ENCODE measurements at places on chromosomes 4 and X.

GRCh38 chrX:110168585-110168984 is 149.3 kb downstream of the AMMECR1 start:
- DNase-seq = no peak

DNA sequence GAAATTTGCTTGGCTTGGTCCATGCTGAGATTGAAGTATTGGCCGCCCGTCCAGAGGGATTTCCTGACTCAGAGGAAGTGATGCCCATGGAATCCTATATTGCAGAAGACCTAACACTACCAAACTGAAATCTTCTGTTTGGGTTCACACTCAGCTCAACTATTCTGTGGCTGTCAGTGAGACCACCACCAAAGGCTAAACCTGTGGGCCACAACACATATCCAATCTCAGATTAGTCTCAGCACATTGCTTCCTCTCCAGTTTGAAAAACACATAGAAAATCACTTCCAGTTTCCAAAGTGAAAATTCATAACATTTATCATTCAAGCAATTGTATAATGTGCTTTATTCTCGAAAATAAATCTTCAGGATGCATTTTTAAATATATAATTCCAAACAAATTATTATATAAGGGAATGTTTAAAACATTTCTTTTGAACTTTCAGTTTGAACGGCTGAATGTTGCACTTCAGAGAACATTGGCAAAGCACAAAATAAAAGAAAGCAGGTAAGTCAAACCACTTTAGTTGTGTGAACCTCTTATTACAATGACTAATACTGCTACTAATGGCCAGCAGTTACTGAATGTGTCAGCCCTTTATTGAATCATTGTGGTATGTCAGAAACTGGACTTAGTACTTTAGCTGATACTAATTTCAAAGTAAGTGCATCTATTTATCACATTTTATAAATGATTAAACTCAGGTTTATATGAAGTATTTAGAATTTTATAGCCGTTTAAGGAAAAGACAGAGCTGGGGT is 37.0 kb downstream of the GUCY1A1 start:
- DNase-seq = no peak

DNA sequence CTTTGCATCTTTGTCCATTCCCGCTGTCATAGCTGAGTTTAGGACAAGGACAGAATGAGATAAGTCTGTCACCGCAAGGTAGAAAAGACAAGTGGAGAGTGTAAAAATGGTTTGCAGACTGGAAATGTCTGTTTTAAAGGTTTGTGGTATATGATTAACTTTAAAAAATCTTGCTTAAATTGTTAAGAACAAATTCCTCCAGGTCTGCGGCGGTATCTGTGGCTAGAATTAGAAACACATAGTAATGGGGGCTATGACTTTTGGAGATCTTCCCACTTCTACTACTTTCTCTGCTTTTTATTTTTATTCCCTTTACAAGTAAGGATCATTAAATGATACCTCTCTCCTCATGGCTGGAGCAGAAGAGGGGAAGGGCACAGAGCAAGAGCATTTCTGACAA is 92.2 kb downstream of the MID1IP1 start:
- DNase-seq = no peak

DNA sequence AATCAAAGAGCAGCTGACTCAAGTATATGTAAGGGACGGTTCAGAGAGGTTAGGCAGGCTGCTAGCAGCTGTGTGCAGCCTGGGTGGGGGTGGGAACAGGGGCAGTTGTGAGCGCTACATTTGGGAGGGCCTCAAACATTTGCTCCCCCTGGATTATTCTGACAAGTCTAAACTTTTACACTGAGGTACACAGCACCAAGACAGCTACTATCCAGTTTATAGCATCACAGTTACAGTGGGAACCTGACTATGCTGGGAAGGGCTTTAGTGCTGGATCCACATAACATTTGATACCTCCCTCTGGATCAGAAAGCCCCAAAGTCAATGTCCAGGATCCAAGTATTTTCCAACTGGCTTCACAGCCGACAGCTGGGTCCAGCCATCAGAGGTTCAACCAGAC is 55.8 kb upstream of the GIMD1 start:
- DNase-seq = no peak

DNA sequence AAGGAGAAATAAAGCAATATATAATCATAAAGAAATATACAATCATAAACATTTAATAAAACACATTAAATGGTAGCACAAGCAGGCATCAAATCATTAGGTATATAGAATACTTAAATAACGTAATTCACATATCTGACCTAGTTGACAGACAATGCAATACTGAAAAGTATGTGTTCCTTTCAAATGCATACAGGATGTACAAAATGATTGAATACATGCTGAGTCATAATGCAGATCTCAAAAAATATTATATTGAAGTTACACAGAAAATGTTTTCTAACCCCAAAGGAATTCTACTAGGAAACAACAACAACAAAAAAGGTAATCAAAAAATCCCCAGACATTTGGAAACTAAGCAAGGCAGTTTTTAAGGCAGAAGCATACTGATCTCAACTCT is 1072.0 kb upstream of the INTU start:
- DNase-seq = no peak

DNA sequence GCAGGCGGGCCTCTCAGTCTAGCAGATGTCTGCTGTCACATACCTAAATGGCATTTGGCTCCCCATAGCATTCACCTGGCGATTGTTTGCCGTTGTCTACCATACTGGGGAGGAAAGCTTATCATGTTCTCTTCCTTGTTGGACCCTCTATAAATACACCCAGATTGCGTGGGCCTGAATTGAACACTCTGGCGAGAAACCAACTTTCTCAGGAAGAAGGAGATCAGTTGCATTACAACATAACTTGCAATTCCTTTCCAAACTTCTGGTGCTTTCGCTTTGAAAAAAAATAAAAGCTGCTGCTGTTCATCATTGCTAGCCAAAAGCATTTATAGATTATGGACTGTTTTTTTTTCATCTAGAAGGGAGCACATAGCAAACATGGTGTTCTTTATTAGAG is 230.0 kb upstream of the GPC4 start:
- no peak for DNase-seq

GRCh38 chr4:76381986-76382385 is 39.0 kb downstream of the CCDC158 start:
- no peak for DNase-seq

- peak; percentile 60 for DNase-seq
Measured at GRCh38 chr4:140012688-140013486, 141.1 kb downstream of the MAML3 start.

Measured in WTC11 (cell line).